ENCODE measurements at places on chromosomes 4 and X.
A peak's percentile ranks its signal among the peaks of the same experiment; 100 is the strongest.

GRCh38 chr4:116066711-116067245 is 953.4 kb upstream of the NDST4 start:
- DNase-seq: no peak

GRCh38 chrX:19772822-19773628 is 114.4 kb downstream of the SH3KBP1 start:
- DNase-seq: no peak

DNA sequence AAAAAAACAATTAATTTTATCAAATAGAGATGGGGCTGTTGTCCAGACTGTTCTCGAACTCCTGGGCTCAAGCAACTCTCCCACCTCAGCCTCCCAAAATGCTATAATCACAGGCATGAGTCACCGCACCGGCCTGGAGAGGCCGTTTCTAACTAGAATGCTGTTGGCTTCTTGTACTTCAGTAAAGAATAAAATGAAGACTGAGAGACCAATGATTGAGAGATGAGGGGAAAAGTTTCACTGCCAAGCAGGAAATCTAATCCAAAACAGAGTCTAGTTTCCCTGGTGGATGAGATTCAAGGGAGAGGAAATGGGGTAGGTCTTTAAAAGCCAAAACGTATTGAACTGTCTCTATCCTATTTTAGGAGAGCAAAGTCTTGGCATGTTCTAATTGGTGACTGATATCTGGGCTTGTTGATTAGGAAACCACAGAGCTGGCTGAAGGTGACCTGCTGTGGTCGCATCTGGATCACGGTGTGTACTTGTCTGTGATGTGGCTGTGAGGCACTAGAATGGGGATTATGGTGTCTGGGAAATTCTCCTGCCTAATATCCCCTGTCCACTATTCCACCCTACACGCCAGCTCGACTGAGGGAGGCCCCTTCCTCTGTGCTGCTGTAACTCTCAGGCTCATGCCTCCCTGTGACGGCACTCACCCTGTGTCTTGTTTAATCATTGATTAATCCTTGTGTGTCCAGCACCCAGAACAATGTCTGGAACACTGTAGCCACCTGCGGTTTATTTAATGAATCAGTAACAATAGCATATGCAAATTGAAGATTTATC is 15.0 kb upstream of the TRIM2 start:
- peak; percentile 60 for DNase-seq

DNA sequence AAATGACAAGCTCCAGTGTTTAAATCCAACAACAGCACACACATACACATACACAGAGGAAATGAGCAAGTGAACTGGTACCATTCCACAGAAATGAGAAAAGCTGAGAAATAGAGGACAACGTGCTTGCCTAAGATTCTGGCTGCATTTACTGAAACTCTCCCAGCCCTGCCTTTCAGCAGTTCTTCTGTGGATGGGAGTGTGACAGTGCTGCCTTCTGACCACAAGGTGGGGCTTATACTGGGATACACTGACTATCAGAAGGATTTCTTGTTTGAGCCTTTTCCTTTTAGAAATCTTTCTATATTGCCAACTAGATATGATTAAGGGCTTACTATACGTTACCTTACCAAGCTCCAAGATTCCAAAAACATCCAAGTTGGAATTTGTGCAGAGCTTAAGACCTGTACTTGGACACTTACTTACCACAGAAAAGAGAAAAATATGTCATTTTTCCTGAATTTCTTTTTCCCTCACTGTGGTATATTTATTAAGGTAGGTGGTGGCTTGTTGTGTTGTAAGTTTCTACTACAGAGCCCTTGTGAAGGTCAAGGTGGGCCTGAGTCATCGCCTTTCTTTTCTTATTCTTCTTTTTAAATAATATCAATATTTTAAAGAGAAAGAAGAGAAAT is 10.7 kb upstream of the CXCL8 start:
- DNase-seq: peak; percentile 83

- DNase-seq: no peak
These were observed 8.3 kb downstream of the INTS6L start for GRCh38 chrX:135528756-135529155.

GRCh38 chr4:117227925-117228324 is 142.5 kb upstream of the TRAM1L1 start:
- DNase-seq: no peak

DNA sequence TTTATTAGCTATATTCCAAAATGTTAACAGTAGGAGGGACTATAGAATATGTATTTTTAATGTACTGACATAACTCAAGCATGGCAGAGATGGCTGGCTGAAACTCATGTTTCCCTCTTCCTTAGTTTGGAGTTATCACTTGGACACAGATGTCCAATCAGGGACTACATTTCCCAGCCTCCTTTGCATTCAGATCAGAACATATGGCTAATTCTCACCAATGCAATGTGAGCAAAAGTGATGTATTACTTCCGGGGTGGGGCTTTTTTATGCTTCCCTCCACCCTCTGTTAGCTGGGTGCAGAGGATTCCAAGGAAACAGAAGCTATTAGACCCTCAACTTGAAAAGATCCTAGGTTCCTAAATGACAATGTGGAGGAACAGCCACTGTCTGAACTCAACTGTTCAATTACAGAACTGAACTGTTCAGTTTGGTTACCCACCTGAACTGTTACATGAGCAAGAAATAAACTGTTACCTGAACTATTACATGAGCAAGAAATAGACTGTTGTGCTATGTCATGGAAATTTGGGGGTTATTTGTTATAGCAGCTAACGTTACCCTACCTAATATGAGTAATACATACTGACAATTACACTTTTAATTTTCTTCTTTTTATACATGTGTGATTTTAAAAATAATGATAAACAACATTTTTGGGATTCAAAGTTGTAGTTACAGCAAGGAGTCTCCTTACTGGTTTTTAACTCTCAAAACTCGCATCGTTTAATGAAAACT is 29.6 kb upstream of the ERVMER34-1 start:
- no peak for DNase-seq

DNA sequence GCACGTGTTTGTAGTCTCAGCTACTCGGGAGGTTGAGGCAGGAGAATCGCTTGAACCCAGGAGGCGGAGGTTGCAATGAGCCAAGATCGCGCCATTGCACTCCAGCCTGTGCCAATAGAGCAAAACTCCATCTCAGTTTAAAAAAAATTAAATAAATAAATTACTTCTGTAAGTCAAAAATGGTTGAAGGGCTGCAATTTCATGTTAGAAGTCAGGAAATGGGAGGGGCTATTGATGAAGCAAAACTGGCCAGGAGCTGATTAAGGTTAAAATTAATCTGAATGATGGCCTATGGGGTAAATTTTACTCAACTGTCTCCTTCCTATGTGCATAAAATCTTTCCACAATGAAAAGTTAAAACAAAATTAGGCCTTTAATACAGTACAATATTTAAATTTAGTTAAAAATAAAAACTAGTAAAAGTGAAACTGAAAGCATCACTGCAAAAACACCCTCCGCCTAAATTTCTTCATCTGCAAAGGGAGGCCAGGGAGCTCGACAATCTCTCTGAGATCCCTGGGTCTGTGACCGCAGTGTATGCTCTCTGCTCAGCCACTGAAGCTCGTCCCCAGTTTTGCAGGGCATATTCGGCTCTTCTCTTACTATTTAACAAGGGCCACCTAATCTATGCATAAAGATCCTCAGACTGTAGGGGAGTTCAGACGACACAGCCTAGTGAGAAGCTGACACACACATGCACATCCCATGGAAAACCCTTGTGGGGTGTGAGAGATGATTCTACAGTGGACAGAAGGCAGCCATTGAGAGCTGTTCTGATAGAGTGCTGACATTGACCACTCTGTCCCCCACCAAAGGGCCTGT is 57.2 kb downstream of the IRF2 start:
- no peak for DNase-seq

DNA sequence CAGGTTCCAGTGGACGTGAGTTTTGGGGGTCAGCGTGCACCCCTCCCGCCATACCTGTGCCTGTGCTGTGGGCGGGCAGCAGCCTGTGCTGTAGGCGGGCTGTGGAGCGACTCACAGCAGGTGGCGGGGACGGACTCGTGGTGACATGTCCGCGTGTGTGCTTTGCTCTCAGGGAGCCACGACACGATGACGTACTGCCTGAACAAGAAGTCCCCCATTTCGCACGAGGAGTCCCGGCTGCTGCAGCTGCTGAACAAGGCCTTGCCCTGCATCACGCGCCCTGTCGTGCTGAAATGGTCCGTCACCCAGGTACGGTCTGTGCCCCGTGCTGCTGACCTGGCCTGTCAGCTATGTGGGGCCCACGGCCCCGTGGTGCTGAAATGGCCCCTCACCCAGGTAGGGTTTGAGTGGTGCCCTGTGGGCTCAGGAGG is 7.4 kb downstream of the PLCXD1 start:
- no peak for DNase-seq

DNA sequence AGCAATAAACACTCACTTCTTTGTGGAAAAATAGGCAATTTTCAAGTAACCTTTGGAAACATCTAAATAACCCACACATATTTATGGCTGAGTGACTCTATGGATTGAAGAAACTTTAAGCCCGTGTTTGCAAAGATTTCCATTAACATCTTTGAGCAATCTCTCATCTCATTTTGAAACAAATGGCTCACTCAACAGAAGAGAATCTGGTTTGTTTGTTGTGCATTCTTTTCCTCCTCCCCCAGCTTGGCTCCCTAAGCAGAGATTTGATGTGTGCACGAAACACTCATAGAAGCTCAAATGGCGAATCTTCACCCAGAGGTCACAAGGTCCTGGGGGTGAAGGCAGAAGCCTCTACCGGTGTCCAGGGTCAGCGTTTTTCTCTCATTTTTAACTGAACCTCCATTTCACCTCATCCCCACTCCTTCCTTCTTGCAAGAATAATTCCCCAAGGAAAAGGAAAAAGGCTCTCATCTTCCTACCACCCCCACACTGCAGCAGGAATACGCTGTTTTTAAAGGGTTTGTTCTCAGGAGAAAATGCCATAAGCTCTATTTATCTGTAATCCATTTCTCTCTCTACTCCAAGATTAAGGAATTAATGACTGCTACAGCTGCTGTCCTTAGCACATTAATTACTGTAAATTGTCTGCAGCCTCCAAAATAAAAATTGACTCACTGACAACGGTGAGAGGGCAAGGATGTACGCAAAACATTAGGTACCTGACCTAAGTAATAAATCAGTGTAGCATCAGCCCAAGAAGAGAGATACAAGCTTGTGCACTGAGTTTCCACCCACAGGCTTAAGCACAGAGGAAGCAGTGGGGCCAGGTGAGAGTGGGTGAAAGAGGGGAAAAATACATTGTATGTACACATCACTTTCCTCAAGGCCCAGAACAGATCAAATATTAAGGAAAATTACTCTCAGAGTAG is 307.6 kb upstream of the NOCT start:
- peak; percentile 36 for DNase-seq

DNA sequence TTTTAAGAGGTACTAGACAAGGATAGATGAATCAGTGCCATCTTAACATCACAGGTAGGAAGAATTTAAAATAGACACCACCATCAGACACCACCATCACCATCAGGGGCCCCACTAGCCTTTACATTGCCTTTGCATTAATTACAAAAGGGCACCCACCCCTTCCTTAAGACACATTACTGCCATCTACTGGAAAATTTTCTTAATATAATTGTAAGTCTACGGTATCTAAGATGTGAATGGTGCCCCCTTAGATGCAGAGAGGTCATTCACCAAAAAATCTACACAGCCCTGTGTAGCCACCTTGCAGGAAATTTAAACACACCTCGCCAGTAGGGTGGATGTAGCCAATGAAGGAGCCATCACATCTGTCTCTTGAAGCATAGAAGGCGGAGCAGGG is 184.1 kb downstream of the MID1IP1 start:
- DNase-seq: peak; percentile 23

- no peak for DNase-seq
These were observed 1150.4 kb upstream of the INTU start for GRCh38 chr4:126482311-126482710.

DNA sequence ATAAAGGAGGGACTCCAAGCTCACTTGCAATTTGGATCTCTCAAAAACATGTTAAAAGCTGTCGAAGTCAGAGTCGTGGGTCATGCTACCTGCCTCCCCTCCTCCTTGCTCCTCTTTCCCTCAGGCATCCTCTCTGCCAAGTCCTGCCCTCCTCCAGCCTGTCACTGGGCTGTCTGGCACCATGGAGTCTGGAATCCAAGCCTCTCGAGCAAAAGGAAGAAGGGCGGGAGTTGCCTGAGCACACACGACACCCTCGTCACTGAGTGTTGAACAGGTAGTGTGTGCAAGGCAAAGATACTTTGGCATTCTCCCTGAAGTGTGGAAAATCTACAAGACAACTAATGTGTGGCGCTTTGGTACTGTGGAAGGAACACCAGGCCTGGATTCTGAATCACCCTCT is 62.2 kb downstream of the HAUS3 start:
- no peak for DNase-seq

DNA sequence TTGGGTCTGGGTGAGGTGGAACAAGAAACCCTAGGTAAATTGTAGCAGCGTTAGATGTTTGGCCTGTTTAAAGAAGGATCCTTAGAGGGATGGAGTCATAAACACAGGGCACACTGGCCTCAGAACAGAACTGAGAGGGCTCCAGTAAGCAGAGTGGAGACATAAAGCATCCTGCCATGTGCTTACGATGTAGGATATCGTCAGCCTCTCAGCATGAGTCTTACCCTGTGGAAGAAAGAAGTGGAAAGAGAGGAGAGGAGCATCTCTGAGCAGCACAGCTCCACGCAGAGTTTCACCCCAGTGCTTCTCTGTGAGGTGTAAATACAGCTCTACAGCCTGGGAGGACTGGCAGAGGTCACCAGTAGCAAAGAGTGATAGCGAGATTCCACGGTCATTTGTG is 27.8 kb upstream of the SORBS2 start:
- peak; percentile 28 for DNase-seq

- DNase-seq: peak; percentile 2
These were observed 16.4 kb downstream of the ZNF732 start for GRCh38 chr4:288891-289290.

DNA sequence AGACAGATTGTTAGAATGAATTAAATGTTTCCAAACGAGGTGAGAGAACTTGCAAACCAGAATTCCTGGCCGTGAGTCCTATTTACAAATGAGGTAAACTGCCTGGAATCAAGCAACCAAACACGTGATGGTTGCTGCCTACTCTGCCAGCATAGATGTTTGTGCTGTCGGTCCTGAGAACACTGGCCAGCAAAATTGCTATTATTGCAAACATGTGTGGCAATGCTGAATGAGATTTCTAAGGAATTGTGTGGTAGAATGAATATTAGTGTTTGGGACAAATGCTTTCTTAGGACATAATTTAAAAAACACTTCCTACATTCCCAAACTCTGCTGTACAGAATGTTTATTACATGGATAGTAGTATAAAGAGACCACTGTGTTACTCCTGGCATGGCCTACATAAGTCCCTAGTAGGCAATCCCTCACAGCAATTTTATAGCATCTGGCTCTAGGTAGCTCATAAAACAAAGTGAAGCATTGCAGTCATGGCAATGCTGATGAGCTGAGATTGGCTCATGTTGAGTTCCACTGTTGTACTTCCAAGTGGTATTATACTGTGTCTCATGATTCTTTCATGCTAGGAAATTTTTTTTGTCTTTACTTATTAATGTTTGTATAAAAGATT is 605.2 kb upstream of the EPHA5 start:
- DNase-seq: no peak

GRCh38 chr4:30718021-30718542 is 2.1 kb upstream of the PCDH7 start:
- peak; percentile 57 for DNase-seq

All from fibroblast of skin of right biceps (primary cell).